ENCODE measurements at places on chromosomes 7 and 10.

DNA sequence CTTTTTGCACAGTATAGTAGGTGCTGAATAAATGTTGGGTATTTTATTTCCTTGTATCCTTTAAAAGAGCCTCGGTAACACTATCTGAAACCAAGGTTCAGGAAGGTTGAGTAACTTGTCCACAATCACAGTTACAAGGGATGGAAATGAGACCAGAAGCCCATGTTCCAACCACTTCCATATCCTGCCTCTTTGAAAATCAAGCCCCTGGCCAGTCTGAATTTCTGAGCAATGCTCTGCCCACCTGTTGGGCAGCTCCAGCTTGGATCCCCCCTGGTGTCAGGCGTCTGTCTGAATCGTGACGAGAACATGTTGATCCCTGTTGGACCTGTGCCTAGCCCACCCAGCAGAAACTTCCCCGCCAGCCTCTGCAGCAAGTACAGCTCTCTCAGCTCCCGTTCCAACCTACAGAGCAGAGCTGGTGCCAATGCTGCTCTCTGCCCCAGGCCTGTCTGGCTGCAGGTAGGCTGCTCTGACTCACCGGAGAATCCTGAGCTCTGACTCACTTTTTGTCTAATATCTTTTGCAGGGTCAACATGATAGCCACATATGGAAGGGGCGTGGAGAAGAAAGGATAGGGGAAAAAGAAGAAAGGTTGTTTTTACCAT, 595.5 kb downstream of the INHBA start:
- peak; percentile 80 for DNase-seq

DNA sequence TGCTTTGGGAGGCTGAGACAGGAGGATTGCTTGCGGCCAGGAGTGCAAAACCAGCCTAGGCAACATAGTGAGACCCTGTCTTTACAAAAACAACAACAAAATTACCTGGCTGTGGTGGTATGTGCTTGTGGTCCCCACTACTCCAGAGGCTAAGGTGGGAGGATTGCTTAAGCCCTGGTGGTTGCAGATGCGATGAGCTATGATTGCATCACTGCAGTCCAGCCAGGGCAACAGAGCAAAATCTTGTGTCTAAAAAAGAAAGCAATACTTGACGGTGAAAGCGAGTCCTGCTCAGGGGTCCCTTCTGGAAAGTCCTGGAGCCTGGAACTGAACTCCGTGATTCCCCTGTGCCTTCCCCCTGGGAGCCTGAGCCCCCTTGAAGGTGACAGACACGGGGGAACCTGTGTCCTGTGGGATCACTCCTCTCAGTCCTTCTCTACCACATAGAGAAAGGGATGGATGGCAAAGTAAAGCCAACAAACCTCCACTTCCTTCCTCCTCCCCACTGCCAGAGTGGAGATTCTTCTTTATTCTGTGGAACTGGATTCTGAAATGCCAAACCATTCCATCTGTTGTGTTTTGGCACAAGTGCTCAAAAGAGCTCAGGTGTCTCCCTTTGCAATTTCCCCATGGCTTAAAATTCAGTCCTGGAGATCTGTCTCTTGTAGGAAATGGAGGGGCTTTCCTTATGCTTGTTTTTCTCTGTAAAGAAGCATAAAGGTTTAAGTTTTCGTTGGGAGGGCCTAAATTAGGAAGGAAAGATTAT, 50.6 kb downstream of the KIAA1217 start:
- DNase-seq: no peak

- no peak for DNase-seq
These were observed 174.4 kb downstream of the CREB5 start for GRCh38 chr7:28586736-28587135.

DNA sequence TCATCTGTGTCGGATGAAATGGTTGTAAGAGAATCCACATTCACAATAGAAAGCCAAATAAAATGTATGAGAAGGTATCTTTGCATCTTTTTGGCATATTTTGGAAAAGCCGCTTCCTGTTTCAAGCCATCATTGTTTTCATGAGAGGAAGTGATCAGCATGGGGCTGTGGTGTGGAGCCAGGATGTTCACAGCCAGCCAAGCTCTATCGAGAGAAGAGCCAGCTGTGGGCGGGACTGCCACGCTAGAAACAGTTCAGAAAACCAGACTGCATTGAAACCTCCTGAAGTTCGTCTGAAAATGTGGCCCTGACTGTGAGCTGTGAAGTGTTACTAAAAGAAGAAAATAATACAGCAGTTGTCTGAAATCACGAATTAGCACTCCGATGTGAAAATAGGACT, 21.2 kb upstream of the NPS start:
- no peak for DNase-seq

DNA sequence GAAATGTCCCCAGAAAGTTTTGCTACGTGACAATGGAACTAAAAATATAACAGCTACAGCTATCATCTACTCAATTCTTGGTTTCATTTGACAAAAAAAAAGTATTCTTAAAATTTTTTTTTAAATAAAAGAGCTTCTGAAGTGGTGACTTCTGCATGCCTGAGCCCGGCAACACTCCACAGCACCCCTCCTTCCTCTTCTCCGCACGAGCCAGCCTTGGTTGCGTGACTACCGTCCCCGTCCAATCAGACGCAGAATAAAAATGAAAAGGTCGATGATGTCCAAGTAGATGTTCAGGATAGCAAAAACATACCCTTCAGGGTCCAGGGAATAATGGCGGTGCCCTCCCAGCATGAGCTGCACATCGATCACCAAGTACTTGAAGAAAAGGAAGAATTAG, 34.5 kb upstream of the GATAD1 start:
- DNase-seq: no peak

GRCh38 chr7:158001621-158002320, 585.9 kb downstream of the PTPRN2 start:
- no peak for DNase-seq

- DNase-seq: no peak
These were observed 213.4 kb downstream of the SUGCT start for GRCh38 chr7:40348126-40348728.

- no peak for DNase-seq
These were observed 39.2 kb upstream of the FRMD4A start for GRCh38 chr10:14369906-14370305.

Data from HT-29 (cell line).